Kidney epithelial cell (primary cell): ENCODE measurements at places on chromosomes 7 and 10. TPM values are rescaled to one million over a fixed set of nuclear protein-coding genes. Genes with fewer than 3 reads are reported as not detected.

- DNase-seq = no peak
Observed at GRCh38 chr7:155222061-155222460, 75.6 kb upstream of the INSIG1 start.

FZD8 gene
- 12.7 and 18.7 TPM in 2 replicates for total RNA-seq

ARMC3 gene
- total RNA-seq = 0.34 and 1.6 TPM in 2 replicates

DNA sequence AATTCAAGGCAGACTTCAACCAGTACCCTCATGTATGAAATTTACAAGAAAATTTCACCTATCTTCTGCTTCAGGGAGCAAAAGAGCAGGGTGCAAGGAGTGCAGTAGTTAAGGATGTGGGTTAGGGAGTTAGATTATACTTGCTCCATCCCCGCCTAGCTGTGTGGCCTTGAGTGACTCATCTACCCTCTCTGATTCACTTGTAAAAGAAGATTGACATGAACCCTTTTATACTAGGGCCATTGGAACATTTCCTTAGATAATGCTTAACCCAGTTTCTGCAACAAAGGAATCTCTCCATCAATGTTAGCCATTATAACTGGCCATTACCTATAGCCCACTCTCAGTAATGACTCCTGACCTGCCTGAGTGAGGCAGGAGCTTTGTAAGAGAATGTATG is 10.2 kb upstream of the HSPA12A start:
- no peak for DNase-seq

CPA4 gene
- 0.14 and 0.25 TPM in 2 replicates for total RNA-seq

STK17A gene
- 12.8 and 14.0 TPM in 2 replicates for total RNA-seq

GRCh38 chr7:90817846-90818245 is 221.7 kb downstream of the CDK14 start:
- DNase-seq = no peak

ASB10 gene
- not detected in 2 replicates for total RNA-seq

GDF10 gene
- total RNA-seq = not detected in 2 replicates

IQCE gene
- 18.0 and 20.0 TPM in 2 replicates for total RNA-seq

GRCh38 chr7:1922071-1922869 is 252.2 kb downstream of the ELFN1 start:
- no peak for DNase-seq

GRCh38 chr10:30055226-30055662 is 4.1 kb downstream of the JCAD start:
- DNase-seq = no peak

PCLO gene
- 4.7 and 7.4 TPM in 2 replicates for total RNA-seq

- DNase-seq = no peak
Observed at GRCh38 chr10:28554009-28554408, 21.1 kb downstream of the WAC start.
